ENCODE measurements at places on chromosomes 16 and 17.

- no peak for DNase-seq
Measured at GRCh38 chr17:18950346-18950745, 1.6 kb upstream of the SLC5A10 start.

DNA sequence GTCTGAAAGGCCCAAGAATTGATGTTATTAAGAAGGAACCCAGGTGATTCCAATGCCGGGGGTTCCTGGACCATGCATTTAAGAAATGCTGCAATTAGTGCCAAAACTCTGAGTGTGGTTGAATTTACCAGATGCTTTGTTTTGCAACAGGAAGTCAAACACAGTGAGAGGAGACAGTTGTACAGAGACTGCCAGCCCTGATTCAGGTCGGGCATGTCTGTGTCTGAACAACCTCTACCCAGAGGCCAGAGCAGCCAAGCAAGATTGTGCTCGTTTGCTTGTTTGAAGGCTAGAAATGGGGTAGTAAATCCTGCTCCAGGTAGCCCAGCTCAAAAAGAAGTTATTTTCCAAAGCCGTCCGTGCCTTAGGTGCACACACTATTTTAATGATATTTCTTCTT is 412.4 kb upstream of the ERCC4 start:
- no peak for DNase-seq

DNA sequence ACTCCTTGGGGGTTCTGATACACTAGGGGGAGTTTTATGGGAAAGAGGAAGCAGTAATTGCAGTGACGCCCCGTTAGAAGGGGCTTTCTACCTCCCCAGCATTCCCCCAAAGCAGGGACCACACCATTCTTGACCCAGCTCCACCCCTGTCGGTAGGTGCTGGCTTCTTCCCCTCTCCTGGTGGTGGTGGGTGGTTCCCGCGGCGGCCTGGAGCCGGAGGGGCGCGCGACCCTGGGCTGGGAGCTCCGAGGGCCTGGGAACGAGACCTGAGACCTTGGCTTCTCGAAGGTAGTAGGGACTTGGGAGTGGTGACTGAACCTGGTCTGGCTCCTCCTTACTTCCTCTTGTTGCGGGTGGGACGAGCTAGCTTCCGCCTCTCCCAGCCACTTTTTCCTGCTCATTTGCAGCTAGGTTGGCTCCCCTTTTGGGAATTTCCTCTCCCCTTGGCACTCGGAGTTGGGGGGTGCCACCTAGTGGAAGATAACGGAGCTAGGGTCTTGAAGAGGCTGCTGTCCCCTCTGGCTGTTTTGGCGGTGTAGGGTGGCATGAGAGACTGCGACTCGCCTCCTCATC is 438 bp downstream of the GRN start:
- peak; percentile 72 for DNase-seq

- no peak for DNase-seq
Measured at GRCh38 chr16:89233678-89234490, 16.4 kb downstream of the ZNF778 start.

DNA sequence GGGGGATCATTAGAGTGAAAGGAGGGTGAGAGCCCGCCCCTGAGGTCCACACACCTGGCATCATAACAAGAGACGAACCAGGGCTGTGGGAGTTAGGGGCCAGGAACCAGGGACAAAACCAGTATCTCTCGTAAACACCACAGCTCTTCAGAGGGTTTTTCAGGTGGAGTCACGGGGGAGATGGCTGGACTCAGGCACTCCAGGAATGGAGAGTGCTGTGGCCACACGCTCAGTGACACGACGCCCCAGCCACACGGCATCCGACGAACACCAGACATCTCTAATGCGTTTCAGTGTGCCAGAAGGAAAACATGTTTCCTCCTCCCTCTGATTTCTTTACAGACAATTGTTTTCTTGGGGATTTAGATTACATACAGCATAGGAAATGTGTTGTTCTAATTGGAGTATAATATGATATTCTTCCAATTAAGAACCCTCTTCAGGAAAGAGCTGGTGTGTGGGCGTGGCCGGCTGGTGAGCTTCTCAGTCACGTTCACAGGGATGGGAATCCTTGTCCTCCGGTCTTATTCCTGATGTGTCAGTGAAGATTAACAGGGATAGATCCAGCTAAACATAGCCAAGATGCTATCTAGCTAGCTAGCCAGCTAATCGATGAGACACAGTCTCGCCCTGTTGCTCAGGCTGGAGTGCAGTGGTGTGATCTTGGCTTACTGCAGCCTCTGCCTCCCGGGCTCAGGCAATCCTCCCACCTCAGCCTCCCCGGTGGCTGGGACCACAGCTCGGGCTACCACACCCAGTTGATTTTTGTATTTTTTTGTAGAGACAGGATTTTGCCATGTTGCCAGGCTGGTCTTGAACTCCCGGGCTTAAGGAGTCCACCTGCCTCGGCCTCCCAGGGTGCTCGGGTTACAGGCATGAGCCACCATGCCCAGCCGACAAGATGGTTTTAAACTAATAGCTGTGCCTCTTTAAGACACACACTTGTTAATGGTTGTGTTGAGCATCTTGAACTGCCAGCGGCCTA is 98.6 kb downstream of the BANP start:
- DNase-seq: no peak

DNA sequence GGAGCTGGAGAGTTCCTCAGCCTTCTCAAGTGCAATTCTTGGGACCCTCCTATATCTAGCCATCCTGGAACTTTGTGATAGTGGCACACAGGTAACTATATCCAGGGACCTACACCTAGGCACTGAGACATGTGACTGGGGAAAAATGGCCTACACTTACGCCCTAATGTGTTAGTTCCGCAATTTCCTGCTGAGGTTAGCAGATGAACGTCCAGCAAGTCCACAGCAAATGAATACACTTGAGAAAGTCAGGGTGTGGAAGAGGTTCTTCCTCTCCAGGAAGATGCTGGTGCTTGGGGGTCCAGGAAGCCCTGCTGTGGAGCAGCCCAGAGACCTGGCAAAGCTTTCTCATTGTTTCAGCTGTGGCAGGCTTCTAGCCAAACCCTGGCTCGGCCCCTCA is 20.8 kb downstream of the PIK3R5 start:
- DNase-seq: no peak

DNA sequence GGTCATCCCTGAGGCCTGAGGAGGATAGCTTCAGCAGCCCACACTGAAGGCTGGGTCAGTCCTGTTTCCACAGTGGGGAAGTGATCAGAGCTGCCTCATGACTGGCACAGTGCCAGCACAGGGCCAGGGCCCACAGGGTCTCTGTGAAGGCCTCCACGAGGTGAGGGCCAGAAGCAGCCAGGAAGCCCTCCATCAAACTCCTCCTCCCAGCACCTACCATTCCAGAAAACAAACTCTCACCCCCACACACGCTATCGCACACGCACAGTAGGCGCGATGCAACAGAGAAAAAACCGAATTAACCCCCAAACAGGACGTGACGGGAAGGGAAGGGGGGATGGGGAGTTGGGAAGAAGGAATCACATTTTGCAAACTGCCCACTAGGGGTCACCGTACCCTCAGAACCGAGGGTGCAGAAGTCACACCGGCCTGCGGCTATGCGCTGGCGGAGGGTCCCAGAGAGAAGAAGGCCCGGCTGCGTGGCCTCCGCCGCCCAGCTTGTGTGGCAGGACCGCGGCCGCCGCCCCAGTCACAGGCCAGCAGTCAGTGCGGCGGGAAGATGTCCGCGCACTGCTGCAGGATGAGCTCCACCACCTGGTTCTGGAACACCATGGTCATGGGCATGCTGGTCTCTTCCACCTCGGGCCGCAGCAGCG is 37.6 kb downstream of the ARHGAP27 start:
- peak; percentile 79 for DNase-seq

GRCh38 chr16:78045865-78046581 is 23.7 kb downstream of the CLEC3A start:
- peak; percentile 91 for DNase-seq

GRCh38 chr16:53282328-53282727 is 151.9 kb upstream of the RBL2 start:
- DNase-seq: no peak

- no peak for DNase-seq
Measured at GRCh38 chr16:85908889-85909589, 10.1 kb downstream of the IRF8 start.

- no peak for DNase-seq
Measured at GRCh38 chr17:1379930-1380313, 20.1 kb downstream of the YWHAE start.

GRCh38 chr16:15682105-15682570 is 32.1 kb downstream of the NDE1 start:
- DNase-seq: peak; percentile 55

DNA sequence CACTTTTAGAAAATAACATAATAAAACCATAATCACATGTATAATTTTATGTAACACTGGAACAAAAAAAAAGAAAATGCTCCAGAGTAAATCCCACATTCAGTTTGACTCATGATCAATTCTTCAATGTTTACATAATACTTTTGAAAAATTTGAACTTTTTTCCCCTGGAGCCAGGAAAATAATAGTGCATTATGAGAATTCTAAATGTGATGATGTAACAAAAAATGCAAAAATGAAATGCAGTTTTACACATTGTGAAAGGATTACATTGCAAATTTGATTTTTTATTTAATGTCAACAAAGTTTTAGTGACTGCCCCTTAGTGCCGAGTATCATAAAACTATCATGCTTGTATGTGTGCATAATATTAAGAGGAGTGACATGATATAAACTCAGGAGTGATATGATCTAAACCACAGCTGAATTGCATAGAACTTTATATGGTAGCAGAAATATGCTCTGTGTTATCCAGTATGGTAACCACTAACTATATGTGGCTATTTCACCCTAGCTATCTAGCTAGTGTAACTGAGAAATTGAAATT is 238.2 kb downstream of the CDH8 start:
- DNase-seq: no peak

GRCh38 chr17:81241648-81242420 is 2.7 kb downstream of the NDUFAF8 start:
- DNase-seq: peak; percentile 80

DNA sequence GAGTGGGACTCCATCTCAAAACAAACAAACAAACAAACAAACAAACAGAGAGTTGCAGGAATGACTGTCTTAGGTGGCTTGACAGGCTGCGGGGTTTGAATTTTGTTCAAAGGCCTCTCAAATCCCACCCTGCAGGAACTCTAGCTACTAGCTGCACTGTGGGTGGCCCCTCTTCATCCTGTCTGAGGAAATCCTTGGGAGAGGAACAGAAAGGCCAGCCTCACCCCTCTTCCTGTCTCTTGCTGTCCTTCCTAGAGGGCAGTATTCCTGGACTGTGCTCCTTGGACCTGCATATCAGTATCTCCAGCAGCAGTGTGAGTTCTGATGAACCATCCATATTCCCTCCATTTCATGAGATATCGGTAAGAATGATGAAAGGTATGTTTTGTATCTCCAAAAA is 2.0 kb upstream of the CCDC92B start:
- no peak for DNase-seq

GRCh38 chr17:4573115-4573514 is 11.2 kb upstream of the SMTNL2 start:
- no peak for DNase-seq

- no peak for DNase-seq
Measured at GRCh38 chr17:18928628-18929125, 23.3 kb upstream of the SLC5A10 start.

DNA sequence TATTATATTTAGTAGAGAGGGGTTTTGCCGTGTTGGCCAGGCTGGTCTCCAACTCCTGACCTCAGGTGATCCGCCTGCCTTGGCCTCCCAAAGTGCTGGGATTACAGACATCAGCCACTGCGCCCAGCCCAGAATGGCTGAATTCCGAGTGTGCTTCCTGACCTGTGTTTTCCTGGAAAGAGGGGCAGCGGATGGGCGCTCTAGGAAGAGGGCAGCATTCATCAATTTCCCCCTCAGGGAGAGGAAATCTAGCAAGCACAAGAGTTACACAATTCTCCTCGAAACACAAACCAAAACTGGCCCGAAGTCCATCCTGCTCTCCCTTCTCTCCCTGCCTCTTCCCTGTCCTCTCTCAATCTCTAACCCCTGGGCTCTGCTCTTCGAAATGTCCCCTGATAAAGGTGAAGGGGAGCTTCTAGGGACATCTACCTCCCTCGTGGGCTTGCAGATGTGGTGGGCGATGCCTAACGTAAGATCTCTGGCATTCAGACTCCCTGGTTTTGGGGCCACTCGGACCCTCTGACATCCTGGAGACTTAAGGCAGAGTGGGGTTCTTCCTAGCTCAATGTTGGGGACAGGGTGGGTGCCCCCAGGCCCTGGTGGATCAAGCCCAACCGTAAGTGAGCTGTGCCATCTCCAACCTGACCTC is 1.0 kb downstream of the IL27 start:
- DNase-seq: no peak

GRCh38 chr17:32870969-32871368 is 6.0 kb downstream of the MYO1D start:
- no peak for DNase-seq

DNA sequence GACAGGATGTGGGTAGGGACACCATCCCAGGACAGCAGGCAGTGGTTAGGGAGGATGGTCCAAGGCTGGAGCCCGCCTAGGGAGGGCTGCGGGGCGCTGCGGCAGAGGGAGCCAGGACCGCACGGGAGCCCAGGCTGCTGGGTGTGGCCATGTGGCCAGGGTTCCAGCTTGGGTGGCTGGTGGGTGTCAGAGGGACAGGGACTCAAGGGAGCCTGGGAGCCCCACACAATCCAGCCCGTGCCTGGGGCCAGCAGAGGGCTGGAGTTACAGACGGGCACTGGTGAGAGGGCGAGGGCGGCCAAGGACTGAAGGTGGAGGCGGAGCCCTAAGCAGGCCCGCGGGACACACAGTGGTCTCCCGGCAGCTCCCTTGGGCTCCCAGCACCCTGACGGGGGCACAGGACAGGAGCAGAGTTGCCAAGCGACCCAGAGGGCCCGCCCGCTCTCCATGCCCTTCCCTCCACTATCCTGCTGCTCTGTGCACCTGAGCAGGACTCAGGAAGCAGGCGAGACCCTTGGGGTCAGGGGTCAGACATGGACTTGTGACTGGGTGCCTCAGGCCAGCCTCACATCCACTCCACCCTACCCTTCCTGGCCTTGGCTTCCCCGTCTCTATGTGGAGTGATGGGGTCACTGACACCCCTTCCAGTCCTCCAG is 7.1 kb downstream of the MRPL28 start:
- no peak for DNase-seq

GRCh38 chr17:7384489-7385081 is 3.7 kb downstream of the TNK1 start:
- no peak for DNase-seq

DNA sequence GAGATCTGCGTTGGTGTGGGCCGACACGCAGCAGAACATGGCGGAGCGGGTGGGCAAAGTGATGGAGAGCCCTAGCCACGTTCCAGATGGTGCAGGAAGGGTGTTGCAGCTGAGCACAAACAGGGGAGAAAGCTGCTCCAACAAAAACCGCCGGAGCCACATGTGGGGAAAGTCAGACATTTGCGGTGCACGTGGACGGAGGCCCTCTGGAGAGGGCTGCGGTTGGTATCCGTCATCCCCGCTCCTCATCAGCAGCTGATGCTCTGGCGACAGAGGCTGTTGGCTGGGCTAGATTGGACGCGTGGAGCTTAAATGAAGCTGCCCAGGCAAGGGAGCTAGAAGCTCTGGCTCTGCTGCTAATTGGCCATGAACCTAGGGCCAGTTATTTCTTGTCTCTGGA is 43.5 kb upstream of the ADCY9 start:
- no peak for DNase-seq
